Cardiac muscle cell (in vitro differentiated cells and primary cell): ENCODE measurements at places on chromosomes 3 and 15. TPM values are rescaled to one million over a fixed set of nuclear protein-coding genes. Genes with fewer than 3 reads are reported as not detected.

DNA sequence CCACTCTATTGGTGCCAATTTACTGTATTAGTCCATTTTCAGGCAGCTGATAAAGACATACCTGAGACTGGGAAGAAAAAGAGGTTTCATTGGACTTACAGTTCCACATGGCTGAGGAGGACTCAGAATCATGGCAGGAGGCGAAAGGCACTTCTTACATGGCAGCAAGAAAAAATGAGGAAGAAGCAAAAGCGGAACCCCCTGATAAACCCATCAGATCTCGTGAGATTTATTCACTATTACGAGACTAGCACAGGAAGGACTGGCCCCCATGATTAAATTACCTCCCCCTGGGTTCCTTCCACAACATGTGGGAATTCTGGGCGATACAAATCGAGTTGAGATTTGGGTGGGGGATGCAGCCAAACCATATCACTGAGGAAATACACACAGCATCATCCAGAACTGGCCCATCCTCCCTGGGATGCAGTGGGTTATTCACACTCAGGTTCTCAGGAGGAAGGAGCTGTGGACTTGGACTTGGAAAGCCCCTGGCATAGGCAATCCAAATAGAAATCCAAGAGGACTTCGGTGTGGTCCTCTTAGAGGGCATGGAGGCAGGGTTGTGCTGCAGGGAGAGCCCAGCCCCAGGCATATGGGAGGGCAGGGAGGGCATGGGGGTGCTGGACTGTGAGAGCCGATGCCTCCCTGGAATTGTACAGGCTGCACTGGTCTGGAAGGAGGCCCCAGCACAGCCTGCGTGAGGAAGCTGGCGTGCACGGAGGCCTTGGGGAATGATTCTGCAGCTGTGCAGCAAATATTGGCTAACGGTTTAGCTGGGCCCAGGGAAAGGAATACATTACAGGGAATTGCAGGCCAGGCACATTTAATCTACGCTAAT lies 62.9 kb downstream of the EFCAB12 start:
- H3K27ac ChIP-seq = no peak overlapping the region
- no peaks in the 10 kb centered on the region for H3K36me3 ChIP-seq
- H3K4me1 ChIP-seq = peaks cover 9% of the 10 kb centered on the region
- no peaks in the 10 kb centered on the region for H3K27me3 ChIP-seq
- no peak overlapping the region for H3K4me3 ChIP-seq
- no peak for DNase-seq

Gene PLA2G4D
- 0.03 TPM in 1 of 2 replicates, not detected in the other for total RNA-seq

- H3K36me3 ChIP-seq = no peaks in the 10 kb centered on the region
- H3K4me1 ChIP-seq = no peaks in the 10 kb centered on the region
- no peak for DNase-seq
- no peak overlapping the region for H3K27ac ChIP-seq
Observed at GRCh38 chr15:32831485-32831884, 113.7 kb downstream of the GREM1 start.

DNA sequence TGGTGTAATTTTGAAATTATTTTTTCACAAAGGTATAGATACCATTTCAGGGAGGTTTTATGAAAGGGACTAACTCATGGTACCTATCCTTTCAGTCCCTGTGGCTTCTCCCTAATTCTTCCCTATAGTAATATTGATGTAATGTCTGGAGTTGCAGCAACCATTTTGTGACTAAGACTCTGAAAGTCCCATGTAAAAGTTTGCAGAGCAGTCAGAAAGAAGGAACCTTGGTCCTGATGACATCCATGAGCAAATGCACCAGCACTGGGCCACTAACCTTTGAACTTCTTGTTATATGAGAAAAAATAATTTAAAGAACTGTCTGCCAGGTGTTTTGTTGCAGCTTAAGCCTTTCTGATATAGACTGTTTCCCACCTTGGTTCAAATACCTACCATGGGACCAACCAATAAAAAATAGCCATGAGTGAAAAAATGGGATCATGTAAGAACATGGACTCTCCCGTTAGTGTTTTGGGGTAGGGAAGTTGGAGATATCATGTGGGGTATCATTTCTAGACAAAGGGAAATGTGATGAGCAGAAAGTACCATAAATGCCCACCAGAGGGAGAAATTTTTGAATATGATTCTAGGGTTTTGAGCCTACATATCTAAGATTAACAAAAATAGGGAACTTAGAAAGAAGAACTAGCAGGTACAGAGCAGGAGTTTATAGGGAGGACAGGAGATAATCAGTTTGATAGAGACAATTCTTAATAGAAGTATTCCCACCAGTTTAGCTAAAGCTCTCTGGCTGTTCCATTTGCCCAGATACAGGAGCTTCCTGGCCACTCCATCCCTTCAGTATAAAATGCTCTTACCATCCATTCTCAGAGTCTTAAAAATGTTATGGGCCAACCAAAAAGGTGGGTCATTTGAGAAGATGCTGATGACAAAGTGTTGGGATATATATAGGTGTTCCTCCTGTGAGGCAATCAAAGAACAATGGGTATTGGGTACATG lies 3.4 kb upstream of the CPOX start:
- H3K27me3 ChIP-seq = peaks cover 5% of the 10 kb centered on the region
- H3K36me3 ChIP-seq = no peaks in the 10 kb centered on the region
- DNase-seq = peak; percentile 50

Gene CATSPER2
- 2.5 and 3.8 TPM in 2 replicates for total RNA-seq

DNA sequence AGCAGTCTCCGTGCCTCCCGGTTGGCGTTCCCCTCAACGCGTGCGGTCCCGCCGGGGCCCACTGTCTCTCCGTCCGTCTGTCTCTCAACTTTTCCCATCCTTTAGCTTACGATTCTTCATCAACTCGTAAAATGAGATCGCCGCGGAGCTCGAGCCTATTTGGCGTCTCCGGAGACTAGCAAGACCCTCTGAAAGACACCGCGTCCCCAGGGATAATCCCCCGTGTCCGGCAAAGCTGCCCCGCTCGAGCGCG lies 3.4 kb downstream of the GATA2 start:
- no peaks in the 10 kb centered on the region for H3K36me3 ChIP-seq
- no peak overlapping the region for H3K27ac ChIP-seq
- peaks cover 29% of the 10 kb centered on the region for H3K4me1 ChIP-seq
- no peak for DNase-seq

DNA sequence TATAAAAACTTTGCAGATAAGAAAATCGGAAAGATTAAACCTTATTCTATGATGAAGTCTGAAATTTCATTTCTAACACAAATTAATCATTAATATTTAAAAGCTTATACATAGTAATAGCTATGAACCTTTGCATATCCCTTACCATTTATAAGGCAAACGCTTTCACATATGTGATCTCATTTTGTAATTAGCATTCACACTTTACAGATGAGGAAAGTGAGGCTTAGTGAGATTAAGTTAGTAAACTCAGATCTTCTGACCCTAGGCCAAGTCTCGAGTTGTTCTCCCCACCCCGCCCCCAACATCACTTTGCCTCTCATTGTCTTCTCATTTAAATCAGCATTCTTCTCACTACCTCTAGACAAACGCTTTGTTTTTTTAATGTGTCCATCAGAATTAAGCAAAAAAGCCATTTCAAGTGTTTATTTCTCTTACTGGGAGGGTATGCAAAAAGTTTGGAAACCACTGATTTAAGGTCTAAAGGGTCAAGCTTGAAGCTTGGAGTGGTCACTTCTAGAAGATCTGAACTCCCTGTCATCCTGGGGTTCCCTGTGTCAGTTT lies 172.9 kb upstream of the BCL6 start:
- H3K4me3 ChIP-seq = no peak overlapping the region
- H3K36me3 ChIP-seq = no peaks in the 10 kb centered on the region
- H3K27me3 ChIP-seq = no peaks in the 10 kb centered on the region
- no peak for DNase-seq
- H3K27ac ChIP-seq = no peak overlapping the region

Gene KCNAB1
- total RNA-seq = 0.06 TPM in 1 of 2 replicates, not detected in the other

DNA sequence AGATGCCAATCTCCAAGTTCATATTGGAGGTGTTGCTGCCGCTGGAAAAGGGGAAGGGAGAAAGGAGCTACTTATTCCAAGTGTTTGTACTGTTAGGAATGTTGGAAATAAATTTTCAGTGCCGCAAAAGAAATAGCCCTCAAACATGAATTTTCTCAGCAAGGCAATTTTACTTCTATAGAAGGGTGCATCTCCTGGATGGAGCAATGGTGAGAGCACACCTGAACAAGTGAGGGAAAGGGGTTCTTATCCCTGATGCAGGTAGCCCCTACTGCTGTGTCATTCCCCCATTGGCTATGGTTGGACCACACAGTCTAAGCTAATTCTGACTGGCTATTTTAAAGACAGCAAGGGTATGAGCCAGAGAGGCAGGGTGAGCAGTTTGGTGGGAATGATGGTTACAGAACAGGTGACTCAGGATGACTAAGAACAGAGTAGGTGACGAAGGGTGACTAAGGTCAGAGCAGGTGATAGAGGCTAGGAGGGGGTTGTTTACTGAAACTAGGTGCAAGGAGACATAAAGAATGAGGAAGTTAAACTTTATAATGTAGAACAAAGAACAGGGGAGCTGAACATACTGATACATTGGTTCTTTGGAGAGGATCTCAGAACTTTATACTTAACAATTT lies 503.5 kb downstream of the EDEM1 start:
- H3K4me3 ChIP-seq = no peak overlapping the region
- H3K36me3 ChIP-seq = no peaks in the 10 kb centered on the region
- H3K4me1 ChIP-seq = no peaks in the 10 kb centered on the region
- no peaks in the 10 kb centered on the region for H3K27me3 ChIP-seq

DNA sequence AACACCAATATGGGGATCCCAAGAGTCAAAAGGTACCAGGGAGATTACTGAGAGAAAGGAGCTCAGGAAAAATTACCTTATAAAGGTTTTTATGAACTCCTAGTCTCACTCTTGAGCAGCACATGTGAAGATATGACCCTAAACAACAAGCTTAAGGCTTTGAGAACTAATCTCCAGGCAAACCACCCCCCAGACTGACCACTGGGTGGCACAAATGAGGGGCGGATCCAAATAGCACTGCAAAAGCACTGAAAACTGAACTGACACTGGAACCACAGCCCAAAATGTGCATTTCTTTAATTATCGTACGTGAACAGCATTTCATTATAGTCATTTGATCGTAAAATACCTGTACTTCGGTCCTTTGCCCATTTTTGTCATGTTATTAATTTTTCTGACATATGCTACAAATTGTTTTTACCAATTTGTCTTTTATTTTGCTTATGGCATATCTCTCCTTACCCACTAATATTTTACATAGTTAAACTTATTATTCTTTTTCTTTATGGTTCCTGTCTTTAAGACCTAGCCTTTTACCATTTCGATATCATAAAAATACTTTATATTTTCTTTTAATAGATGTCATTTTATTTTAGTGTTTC lies 31.5 kb upstream of the TFDP2 start:
- DNase-seq = peak; percentile 68
- no peak overlapping the region for H3K27ac ChIP-seq
- no peaks in the 10 kb centered on the region for H3K4me1 ChIP-seq
- H3K4me3 ChIP-seq = no peak overlapping the region
- peaks cover 9% of the 10 kb centered on the region for H3K36me3 ChIP-seq

DNA sequence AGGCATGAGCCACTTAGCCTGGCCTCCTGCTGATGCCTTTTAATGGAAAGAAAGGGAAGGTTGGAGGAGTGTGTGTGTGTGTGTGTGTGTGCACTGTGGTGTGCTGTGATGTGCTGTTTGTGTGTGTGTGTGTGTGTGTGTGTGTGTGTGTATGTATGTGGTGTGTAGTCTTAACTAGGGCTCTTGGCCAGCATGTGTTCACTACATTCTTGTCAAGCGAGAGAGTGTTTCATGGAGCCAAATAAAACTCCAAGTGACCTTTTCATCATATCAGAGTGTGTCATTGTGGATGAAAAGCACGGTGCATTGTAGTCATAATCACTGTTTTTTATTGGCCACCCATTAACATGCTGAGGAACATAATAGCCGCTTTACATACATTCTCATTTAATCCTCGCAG lies 30.8 kb upstream of the BHLHE40 start:
- no peaks in the 10 kb centered on the region for H3K36me3 ChIP-seq
- no peaks in the 10 kb centered on the region for H3K4me1 ChIP-seq
- H3K27me3 ChIP-seq = no peaks in the 10 kb centered on the region
- no peak overlapping the region for H3K27ac ChIP-seq

GRCh38 chr15:70251246-70251990 lies 153.7 kb upstream of the TLE3 start:
- H3K4me3 ChIP-seq = no peak overlapping the region
- H3K27me3 ChIP-seq = peaks cover 33% of the 10 kb centered on the region
- H3K4me1 ChIP-seq = no peaks in the 10 kb centered on the region
- no peak overlapping the region for H3K27ac ChIP-seq
- H3K36me3 ChIP-seq = no peaks in the 10 kb centered on the region

Gene DPPA4
- 0.51 and 1.6 TPM in 2 replicates for total RNA-seq
